ENCODE measurements at places on chromosomes 7 and 10.

DNA sequence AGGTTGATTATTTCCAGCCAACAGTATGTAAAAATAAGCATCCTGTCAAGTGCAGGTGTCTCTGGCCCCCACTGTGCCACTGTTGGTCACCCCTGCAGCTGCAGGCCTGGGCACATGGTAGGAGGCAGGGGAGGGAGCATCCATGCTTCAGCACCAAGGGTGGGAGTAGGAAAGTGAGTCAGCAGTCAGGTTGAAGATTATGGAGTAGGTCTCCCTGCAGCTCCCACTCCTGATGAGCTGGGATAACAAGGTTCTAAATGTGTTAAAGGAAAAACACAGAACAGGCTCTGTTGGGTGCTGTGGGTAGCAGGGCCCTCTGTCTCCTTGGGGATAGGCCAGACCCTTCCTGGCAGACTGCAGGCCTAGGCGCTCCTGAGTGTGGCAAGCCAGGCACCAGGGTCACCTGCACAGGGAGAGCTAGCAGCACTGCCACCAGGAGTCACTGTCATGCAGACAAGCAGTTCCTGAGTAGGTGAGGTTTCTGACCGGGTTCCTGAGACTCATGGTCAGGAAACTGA, 59.3 kb downstream of the NUDCD3 start:
- no peak for DNase-seq

DNA sequence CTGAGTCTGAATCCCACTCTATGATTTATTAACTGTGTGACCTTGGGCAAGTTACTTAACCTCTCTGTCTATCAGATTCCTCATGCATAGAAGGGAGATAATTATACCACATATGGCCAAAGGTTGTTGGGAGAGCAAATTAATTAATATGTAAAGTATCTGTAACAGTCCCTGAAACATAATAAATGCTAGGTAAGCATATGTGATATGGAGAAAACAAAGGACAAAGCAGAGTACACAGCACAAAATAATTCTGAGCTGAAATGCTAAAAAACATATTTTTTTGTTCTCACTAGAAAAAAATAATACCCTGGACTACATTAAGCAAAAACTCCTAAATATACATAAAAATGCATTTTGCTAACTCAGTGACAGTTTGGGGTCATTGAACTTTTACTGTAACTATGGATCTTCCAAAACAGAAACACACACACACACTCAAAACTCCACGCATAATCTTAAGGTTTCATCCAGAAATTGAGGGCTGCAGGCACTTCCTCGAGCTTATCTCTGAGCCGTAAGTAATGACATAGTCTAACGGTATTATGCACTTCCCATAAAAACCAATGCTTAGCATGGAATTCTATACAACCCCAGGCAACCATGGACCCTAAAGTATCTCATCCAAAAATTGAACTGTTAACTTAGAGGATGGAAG, 201.7 kb upstream of the PTN start:
- DNase-seq: no peak

DNA sequence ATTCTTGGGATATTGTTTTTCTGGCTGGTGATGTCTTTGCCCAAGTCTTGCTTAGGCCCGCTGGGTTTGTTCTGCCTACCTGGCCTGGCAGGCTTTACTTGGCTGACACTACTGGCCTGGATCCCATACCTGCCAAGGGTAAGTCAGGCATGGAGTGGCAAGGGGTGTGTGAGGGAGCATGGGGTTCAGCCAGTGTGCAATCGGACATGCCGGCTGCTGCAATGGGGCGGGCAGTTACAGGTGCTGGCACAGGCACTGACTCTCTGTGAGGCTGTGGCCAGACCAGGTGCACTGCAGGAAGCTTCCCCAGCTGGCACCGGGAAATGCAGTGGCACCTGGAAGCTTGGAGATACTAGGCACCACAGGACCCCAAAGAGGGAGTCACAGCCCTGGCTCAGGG, 168.4 kb downstream of the PON1 start:
- DNase-seq: no peak

GRCh38 chr10:43202657-43203447, 64.0 kb downstream of the RASGEF1A start:
- peak; percentile 37 for DNase-seq

DNA sequence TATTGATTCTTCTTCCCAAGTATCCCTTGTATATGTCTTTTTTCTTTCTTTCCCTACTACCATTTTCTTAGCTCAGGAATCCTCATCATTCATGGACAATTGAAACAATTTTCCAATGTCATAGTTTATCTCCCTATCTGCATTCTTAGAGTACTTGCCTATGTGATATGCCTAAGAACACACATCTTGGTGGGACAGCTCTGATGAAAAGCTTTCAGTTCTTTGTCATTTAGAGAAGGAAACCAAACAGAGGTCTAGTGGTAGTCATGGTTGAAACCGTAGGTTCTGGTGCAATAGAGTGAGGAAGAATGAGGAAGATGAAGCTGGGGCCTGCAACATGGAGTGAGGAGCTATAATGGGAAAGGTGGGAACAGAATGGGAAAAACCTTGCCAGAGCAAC, 28.2 kb downstream of the TDRD1 start:
- no peak for DNase-seq

DNA sequence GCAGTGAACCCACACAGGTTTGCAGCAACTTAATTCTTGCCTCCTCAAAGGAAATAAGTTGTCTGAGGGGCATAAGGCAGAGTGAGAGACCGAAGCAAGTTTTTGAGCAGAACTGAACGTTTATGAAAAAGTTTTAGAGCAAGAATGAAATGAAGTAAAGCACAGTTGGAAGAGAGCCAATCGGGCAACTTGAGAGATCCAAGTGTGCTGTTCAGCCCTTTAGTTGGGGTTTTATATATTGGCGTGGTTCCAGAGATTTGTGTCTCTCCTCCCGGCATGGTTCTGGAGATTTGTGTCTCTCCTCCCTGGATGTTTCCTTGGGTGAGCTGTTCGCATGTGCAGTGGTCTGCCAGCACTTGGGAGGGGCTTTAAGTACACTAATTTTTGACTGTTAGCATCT, 141.4 kb upstream of the DGKB start:
- DNase-seq: no peak

- DNase-seq: no peak
These were observed 173.5 kb downstream of the SEMA3E start for GRCh38 chr7:83475420-83475819.

DNA sequence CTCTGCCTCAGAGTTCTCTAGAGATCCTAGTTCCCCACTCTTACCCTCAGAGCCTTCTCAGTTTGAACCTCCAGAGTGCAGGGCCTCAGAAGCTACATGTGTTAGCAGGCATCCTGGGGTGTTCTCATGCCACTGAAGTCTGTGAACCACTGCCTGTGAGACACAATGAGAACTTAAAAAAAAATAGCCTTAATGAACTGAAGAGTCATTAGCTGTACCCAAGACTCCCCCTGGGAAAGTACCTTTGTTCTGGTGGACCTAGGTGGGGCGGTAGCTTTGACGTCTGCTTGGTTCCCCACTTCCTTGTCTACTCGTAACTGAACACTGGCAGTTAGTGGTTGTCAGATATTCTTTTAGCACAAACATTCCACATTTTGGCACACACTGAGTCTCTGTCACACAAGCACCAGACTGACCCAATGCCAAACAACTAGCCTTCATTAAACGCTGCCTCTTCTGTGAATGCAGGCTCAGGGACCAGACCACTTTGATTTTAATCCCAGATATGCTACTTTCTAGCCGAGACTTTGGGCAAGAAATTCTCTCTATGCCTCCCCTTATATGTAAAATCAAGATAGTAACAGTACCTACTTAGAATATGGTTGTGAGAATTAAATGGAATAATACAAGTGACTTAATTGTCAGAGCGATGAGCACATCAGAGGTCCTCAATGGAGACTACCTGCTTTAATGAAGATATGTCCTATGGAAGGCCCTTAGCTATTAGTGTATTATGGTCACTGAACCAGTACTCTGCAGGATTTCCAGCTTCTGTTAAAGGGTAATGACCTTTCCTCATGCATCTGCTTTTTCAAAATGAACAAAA, 75.3 kb upstream of the CC2D2B start:
- peak; percentile 8 for DNase-seq

- DNase-seq: no peak
These were observed 3.0 kb downstream of the LAMB1 start for GRCh38 chr7:107999779-108000560.

GRCh38 chr7:79009647-79010046, 443.8 kb downstream of the MAGI2 start:
- DNase-seq: no peak

- DNase-seq: no peak
These were observed 28.4 kb upstream of the FKBP9 start for GRCh38 chr7:32928785-32929298.

DNA sequence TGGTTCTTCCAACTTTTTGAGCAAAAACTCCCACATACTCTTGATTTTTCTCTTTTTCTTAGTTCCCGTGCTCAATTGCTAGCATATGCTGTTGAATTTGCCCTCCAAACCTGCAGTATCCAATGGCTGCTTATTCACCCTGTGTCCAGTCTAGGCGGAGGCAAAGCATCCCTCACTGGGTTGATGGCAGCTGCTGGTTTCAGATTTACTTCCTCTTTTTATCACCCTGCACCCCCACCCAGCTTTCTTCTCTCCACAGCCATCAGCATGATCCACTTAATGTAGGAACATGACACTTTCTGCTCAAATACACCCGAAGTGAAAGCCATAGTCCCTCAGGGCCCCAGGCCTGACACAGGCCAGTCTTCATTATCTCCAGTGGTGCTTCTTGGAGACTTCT, 87.6 kb upstream of the ADARB2 start:
- no peak for DNase-seq

DNA sequence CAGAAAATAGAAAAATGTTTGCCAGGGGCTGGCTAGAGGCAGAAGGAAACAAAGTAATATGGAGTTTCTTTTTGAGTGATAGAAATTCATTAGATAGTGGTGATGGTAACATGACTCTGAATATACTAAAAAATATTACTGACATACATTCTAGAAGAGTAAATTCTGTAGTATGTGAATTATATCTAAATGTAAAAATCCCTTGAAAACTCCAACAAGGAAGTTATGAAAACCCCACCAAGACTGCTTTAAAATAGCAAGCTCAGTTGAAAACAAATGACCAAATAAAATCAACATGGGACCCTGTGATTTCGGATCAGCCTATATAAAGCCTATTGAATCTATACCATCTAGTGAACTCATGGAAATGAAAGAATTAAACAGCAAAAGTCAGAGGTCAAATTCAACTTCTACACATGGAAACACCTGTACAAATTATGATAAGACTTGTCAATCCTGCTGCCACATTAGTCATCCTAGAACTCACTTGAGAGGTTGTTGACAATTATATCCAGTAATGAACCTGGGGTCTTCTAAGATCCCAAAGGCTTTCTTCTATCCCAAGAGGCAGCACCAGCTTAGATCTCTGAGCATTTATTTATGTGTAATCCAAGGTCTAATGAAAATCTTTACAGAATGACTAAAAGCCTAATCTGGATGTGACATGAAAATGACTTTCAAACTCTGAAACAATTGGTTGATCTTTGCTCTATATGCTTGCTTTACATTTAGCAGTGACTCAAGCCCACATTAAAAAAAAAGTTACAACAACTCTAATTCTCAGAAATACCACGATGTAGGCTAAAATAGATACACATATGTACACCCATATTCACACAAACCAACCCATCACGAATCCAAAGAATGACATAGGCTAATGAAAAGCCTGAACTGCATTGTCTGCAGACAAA, 59.3 kb downstream of the OSBPL3 start:
- DNase-seq: no peak

- DNase-seq: no peak
These were observed 1.2 kb upstream of the ABCF2 start for GRCh38 chr7:151228024-151228866.

DNA sequence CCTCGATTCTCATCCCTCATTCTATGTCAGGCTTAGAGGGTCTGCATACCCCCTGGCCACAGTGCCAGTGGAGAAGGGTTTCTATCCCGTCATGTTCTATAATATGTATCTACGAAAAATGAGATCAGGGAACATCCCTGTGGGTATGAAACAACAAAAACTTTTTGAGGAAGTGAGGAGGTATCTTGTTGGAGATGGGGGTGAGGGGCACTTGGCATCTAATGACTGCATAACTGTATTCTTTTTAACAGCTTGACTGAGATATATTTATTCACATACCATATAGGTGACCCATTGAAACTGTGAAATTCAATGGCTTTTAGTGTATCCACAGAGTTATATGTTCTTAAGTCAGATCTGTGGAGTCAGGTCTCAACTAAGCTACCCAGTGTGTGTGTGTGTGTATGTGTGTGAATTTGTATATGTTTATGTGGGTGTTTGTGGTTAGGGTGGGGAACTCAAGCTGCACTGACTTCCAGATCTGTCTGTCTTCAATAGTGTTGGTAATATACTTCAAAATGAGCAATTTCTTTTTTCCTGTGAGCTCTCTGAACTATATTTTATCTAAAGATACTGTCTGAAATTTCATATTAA, 528.9 kb downstream of the CNTNAP2 start:
- no peak for DNase-seq

Data from stimulated activated CD8-positive, alpha-beta memory T cell treated with anti-CD3 and anti-CD28 coated beads, Interleukin-7, amount 100 ng/mL, for 4 hours (primary cell).